NCI-H510A treated with DMSO at 0.1 percent for 48 hours (cell line): ENCODE measurements at places on chromosomes 1 and 21.

DNA sequence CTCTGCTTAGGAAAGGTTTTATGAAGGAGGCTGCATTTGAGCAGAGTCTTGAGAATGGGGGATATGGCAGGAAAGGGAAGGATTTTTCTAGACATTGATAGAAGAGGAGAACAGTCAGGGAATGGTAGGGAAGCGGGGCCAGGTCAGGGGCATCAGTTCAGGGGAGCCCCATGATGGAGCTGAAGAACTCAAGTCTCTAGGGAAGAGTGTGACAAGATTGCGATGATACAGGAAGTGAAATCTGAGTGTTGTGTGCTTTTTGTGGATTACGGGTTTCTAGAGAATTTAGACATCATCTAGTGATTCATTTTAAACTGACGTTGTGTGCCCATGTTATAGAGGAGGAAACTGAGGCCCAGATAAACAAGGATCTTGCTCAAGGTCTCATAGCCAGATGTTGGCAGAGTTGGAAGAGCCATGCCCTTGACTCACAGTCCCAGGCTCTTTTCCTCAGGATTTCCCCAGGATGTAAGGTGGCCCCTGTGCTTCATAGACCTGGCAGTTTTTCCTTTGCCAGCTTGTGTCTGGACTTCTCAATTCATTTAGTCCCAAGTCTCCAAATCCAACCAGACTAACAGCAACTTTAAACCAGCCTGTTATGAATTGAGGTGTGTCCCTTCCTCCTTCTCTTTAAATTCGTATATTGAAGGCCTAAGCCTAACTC is 130.3 kb downstream of the ROR1 start:
- no peak for DNase-seq

DNA sequence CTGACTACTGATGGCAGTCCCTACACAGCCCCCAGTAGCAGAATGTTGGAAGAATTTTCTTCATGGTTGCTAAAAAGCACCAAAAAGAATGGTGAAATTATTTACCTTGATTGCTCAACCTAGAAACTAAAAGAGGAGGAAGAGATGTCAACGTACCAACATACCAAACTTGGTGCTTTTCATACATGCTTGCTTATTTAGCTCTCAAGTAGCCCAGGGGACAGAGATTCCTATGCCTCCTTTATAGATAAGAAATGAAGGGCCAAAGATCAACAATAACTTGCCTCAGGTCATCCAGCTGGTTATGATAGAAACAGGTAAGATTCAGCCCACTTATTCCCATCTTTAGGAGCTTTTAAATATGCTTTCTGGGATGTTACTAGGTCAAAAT is 170.6 kb downstream of the PIGK start:
- DNase-seq, result no peak

DNA sequence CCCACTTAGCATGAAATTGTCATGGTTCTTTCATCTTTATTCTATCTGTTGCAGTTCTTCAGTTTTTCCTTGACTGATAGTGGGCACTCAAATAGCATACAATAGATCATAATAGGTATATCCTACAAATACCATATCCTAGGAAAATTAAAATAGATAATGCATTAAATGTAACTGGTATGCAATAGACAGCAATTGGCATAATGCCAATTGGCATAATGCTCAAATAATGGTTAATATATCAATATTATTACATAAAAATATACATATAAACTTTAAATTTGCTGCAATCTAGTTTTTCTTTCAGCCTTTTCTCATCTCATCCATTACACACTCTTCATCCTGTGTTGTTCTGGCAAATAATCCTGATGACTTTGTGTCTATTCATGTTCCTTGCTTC is 814.6 kb upstream of the TMPRSS15 start:
- DNase-seq, result no peak

DNA sequence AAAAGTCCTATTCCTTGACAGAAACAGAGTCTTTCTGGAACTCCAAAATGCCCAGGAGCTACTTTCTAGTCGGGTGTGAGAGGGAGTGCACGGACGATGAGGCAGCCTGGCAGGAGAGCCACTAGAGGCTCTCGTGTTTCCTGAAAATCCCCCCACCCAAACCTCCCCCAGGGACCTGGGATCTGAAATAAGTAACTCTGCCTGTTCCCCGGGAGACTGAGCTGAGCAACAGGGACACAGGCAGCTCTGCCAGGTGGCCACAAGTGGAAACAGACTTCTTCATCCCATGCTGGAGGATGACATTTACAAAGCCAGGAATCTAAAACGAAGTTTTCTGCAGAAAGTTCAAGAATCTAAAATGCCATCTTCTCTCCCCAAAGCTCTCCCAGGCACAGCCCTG is 77.1 kb downstream of the ITPKB start:
- DNase-seq, result no peak

DNA sequence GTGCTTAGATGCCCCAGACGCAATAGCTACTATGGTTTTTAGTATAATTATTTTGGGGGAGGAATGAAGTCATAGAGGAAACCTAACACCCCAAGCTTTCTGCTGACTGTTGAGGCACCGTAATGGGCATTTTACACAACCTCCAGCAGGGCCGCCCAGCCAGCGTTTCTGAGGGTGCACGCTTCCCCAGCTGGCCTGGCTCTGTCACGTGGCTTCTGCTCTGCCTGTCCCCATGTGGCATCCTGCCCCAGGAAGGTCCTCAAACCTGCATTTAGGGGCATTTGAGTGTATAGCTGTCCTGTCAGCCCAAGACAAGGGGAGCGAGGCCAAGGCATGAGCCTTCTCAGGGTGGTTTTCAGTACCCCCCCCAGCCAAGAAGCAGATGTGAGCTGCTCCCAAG is 10.4 kb upstream of the NEK2 start:
- no peak for DNase-seq

GRCh38 chr1:39638965-39639304 is 508 bp downstream of the HEYL start:
- no peak for DNase-seq

- no peak for DNase-seq
Observed at GRCh38 chr1:152224093-152224492, at the start of gene HRNR. Gene HRNR (minus strand): TSS chr1:152224193. CDS start chr1:152223253, 940 bp downstream.

DNA sequence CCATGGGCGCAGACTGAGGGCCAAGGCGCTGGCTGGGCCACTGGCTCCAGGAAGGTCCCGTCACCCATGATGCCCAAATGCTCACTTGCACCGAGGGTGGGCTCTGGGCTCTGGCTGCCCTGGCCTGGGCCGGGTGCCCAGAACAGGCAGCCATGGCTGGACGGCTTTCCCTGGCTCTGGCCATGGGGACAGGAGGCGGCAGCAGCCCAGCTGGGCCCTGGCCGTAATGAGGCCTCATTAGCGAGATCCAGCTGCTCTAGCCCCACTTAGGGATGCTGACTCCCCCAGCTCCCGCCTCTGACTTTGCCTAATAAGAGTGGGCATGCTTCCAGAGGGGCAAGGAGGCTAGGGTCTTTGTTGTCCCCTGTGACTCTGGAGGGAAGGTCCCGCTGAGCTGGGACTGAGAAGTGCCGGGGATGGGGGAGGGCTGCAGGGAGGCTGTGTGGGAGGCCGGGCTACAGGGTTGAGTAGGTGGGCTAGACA is 11.8 kb downstream of the SLC6A9 start:
- no peak for DNase-seq

- no peak for DNase-seq
Observed at GRCh38 chr21:33026878-33027400, 1.2 kb downstream of the OLIG2 start.

- no peak for DNase-seq
Observed at GRCh38 chr1:220410611-220411010, 117.3 kb upstream of the MARK1 start.

GRCh38 chr1:228424685-228425660 is 8.3 kb upstream of the TRIM17 start:
- DNase-seq, result no peak

GRCh38 chr1:58805716-58806571 is 22.1 kb upstream of the JUN start:
- peak; percentile 83 for DNase-seq

GRCh38 chr1:178541829-178542553 is 29.1 kb downstream of the TEX35 start:
- peak; percentile 62 for DNase-seq

- no peak for DNase-seq
Observed at GRCh38 chr1:8567146-8567545, 249.2 kb downstream of the SLC45A1 start.

DNA sequence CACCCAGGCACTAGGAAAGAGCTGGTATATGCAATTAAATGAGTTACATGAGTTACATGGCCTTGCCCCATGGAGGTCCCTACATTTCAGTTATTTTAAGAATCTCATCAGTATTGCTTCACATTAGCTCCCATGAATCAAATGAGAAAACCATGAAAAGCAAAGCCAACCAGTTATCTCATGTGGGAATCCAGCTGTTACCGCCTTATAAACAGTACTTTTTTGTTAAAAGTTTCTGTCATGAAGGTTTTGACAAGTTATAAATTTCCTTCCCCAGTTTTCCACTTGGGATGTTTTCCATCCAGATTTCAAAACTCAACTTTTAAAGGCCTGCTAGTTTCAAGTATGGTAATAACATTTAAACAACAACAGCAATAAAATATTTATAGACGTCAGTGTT is 544.8 kb downstream of the NUF2 start:
- no peak for DNase-seq

- DNase-seq, result no peak
Observed at GRCh38 chr1:96292141-96292540, 429.4 kb upstream of the PTBP2 start.

- peak; percentile 54 for DNase-seq
Observed at GRCh38 chr1:6025269-6026094, 20.2 kb upstream of the KCNAB2 start.

GRCh38 chr1:24596401-24596880 is 40.6 kb downstream of the NCMAP start:
- no peak for DNase-seq

GRCh38 chr1:211589782-211590721 is 11.1 kb upstream of the SLC30A1 start:
- DNase-seq, result no peak

DNA sequence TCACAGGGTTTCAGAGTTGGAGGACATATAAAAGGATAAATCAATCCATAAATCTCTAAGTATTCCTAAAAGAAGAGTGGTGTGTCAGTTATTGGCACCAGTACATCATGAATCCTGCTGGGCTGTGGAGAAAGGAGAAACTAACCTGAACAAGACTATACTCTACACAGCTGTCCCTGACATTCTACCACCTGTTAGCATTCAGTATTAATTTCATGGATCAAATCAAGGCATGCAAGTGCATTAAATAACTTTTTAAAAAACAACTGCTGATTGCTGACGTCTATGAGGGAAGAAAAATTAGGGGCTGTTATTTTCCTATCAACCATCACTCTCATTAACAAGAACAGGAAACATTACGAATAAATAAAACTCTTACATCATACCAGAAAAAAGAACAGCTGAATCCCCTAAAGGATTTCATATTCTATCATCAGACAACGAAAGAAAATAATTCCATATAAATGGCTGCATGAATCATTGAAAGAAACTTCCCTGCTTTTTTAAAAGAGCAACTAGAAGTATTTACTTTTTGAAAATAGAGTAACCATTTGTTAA is 121.7 kb downstream of the ATF6 start:
- DNase-seq, result no peak

- no peak for DNase-seq
Observed at GRCh38 chr1:67019121-67019520, 34.8 kb downstream of the SLC35D1 start.

- peak; percentile 81 for DNase-seq
Observed at GRCh38 chr1:150987924-150988323, 5.8 kb downstream of the ANXA9 start.

DNA sequence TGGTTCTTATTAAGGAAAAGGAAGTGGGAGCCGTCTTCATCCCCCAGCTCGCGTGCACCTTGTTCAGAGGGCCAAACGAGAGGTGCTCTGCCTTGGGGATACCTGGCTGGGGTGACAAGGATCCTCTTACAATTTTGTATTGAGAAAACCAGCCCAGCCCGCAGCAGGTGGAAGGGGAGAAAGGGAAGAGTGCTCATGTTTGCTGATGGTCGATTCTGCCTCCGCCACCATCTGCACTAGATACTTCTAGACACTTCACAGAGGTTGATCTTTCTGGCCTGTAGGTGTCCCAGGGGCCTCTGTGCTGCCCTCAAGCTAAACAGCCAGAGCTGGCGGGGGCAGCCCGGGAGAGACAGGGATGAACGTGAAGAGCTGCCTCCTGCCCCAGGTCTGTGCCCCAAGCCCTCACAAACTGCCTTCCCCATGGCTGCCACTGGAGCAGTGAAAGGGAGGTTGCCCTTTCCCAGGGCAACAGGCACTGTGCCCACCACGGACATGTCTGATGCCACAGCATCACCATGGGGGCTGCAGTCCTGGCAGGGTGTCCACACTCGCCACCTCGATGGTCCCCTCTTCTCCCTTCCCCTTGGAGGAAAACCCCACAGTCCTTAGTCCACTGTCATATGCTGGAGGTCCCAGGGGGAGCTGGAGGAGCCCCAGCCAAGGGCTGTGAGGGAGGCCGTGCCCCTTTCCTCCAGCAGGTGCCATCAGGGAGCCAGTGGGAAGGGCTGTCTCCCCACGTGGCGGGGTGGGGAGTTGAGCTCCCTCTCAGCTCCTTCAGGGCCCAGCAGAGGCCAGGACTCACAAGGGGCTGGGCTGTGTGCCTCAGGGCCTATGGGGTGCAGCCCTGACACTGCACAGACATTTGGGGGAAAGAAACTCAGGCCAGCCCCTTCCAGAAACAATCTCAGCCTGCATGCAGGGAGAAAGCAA is 8.1 kb downstream of the ADPRS start:
- peak; percentile 86 for DNase-seq

- no peak for DNase-seq
Observed at GRCh38 chr1:154158307-154159125, 3.6 kb upstream of the NUP210L start.

DNA sequence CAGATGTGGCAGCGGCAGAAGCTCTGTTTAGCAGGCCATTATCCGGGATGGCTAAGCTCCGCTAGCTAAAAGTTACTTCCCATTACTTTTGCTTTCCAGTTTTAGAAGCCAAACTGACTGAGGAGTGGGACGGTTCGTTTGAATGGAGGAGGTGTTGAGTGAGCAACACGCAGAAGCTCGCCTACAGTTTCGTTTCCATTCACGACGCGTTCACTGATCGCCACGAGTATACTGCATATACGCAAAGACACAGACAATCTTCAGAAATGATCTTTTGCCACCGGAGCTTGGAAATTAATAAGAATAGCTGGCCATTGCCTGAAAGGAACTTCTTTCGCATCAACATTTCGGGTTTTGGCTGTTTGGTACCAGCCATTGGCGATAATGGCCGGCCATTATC is 14.6 kb downstream of the SON start:
- no peak for DNase-seq

DNA sequence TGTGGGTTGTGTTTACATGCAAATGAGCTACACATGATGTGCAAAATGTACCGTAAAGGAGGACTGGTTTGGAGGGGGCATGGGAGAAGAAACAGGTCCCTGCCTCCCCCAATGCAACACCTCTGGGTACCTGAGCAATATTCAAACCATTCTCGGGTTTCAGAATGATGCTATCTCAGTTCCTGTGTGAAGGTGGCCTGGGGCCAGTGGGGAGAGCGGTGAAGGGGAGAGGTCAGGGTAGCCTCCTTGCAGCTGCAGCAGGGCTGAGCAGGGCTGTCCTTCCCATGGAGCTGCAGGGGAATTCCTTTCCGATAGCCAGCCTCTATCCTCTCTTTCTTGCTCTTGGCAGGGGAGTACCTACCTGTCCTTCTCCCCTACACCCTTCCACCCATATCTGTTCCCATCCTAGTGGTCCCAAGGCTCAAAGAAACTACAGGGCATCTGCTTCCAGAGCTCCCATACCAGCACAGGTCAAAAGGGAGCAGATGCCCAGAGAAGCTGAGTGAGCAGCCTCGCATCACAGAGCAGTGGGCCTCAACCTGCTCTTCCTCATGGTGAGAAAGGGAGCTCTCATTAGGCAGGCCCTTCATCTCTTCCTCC is 11.9 kb downstream of the MEF2D start:
- no peak for DNase-seq

- DNase-seq, result no peak
Observed at GRCh38 chr1:14686701-14687100, 88.2 kb downstream of the KAZN start.
